ENCODE measurements at places on chromosomes 5 and 9.

- no peak for DNase-seq
- no peak overlapping the region for H3K27ac ChIP-seq
- no peaks in the 10 kb centered on the region for H3K4me1 ChIP-seq
- no peak overlapping the region for H3K4me3 ChIP-seq
- H3K36me3 ChIP-seq: peaks cover 4% of the 10 kb centered on the region
Measured at GRCh38 chr9:3261484-3261883, 264.3 kb downstream of the RFX3 start.

DNA sequence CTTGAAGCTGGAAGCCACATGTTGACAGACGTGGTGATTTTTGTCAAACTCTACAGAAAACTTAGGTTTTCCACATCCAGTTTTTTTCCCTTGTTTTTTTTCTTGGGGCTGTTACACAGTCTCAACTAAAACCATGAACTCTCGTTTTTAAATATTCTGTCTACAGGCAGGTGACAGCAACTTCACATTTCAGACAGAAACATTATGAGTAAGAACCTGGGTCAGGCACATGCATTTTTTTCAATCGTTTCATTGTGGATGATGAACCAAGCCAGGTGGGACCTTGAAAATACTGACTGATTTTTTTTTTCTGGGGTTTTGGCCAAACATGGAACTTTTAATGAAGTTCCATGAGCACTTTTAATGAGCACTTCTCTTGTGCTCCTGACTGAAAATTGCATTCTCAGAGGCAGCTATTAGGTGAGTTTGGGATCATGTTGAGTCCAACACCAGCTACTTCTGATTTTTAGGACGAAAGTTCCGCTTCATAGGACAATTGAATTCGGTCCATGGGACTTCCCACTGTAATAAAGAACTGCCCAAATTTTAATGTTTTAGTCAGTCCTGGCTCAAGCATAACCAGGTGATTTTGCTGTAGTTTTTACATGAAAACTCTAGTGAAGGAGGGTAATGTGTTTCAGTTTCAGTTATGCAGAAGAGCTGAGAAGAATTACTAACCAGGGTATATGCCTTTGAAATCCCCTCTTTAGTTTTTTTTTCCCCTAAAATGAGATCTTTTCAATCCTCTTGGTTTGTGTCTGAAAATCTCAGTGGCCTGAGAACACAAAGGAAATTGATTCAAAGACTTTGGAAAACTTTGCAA, 93.2 kb upstream of the ADAMTS16 start:
- no peak overlapping the region for H3K4me3 ChIP-seq
- H3K27ac ChIP-seq: no peak overlapping the region
- no peak for DNase-seq
- no peaks in the 10 kb centered on the region for H3K27me3 ChIP-seq

- no peak overlapping the region for H3K27ac ChIP-seq
- no peaks in the 10 kb centered on the region for H3K36me3 ChIP-seq
- H3K27me3 ChIP-seq: peaks cover 28% of the 10 kb centered on the region
- DNase-seq: no peak
- H3K4me3 ChIP-seq: no peak overlapping the region
- no peaks in the 10 kb centered on the region for H3K4me1 ChIP-seq
Measured at GRCh38 chr5:180207593-180207992, 1.4 kb downstream of the RASGEF1C start.

DNA sequence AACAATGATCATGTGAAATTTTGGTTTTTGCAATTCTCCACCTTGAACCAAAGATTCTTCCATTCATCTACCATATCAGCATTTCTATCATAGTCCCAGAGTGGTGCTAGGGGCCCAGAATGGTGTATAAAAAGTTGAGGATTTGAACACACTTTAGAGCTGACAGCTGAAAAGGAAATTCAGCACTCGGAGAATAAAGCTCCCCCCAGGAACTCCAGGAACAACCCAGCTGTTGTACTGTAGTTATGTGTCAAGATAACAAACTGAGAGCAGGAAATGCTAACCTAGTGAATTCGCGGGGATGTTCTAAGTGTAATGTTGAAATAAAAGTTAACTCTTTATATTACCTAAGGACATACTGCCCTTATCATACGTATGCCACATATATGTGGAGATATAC, 216.7 kb downstream of the NFIB start:
- H3K4me1 ChIP-seq: no peaks in the 10 kb centered on the region
- no peaks in the 10 kb centered on the region for H3K36me3 ChIP-seq
- H3K4me3 ChIP-seq: no peak overlapping the region
- no peak for DNase-seq
- no peak overlapping the region for H3K27ac ChIP-seq

DNA sequence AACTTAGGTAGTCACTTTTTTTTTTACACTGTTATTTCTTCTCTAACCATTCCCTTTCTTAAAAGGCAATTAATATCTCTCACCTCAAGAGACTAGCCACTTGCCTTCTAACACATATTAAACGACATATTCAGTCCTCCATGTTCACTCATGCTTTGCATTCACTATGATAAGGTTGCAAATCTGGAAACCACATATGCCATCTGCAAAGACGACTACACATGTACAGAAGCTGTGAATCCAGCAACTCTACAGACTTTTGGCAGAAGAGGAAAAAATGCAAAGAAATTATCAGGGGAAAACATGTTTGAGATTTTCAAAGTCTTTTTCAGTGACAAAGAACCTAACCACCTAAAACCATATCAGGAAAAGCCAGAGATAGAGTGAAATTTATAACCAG, 112.1 kb downstream of the EPB41L4A start:
- H3K36me3 ChIP-seq: no peaks in the 10 kb centered on the region
- H3K27ac ChIP-seq: no peak overlapping the region
- H3K4me3 ChIP-seq: no peak overlapping the region
- H3K27me3 ChIP-seq: peaks cover 16% of the 10 kb centered on the region
- no peak for DNase-seq

GRCh38 chr5:53194086-53194485, 84.5 kb upstream of the MOCS2 start:
- H3K4me3 ChIP-seq: no peak overlapping the region
- H3K27ac ChIP-seq: no peak overlapping the region
- H3K27me3 ChIP-seq: peaks cover 30% of the 10 kb centered on the region

- no peaks in the 10 kb centered on the region for H3K27me3 ChIP-seq
- no peak for DNase-seq
- no peak overlapping the region for H3K27ac ChIP-seq
- no peak overlapping the region for H3K4me3 ChIP-seq
- no peaks in the 10 kb centered on the region for H3K4me1 ChIP-seq
Measured at GRCh38 chr5:123949807-123950340, 437.9 kb downstream of the CSNK1G3 start.

Data from activated naive CD8-positive, alpha-beta T cell treated with anti-CD3 and anti-CD28 coated beads, Interleukin-2, amount 10 ng/mL, durations not matched to agents 7 days and 5 days (primary cell).